Activated CD4-positive, alpha-beta T cell treated with anti-CD3 and anti-CD28 coated beads, Interleukin-2, amount 10 ng/mL, durations not matched to agents 24 days and 14 days (primary cell): ENCODE measurements at places on chromosomes 4 and X.

DNA sequence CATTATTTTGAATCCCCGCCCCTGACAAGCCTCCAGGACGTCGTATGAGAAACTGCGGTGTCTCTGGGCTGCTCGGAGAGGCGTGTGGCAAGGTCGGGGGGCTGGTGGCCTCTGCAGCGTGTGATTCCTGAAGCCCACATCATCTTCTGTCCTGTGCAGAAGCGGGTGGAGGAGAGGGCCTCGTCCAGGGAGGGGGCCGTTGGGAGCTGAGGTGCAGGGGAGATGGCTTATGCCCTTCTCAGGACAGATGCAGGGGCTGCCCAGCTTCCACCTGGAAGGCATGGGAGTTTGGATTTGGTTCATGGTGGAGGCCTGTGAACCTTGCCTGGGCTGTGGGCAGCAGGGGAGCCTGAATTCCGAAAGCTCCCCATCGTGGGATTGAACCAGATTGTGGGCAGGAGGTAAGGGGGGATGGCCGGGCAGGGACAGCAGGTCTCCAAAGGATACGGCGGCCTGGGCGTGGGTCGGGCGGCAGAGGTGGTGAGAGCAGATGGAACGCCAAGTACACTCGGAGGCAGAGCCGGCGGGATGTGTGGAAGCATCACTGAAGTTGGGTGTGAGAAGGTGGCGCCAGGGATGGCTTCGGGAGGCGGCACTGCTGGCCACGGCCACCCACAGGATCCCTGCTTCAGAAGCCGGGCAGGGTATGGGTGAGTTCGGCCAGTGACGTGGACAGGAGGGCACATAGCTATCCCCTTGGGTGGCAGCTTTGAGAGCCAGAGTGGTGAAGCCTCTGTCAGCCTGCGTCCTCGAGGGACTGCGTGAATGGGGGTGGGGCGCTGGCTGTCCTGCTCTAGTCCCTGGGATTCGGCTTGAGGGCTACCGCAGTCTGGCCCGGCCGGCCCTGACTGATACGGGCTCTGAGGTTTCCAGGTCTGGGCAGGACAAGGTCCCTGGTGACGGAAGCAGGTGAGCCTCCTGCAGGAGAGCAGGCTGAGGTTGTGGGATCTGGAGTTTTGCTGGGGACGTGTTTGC is 76.3 kb upstream of the ADRA2C start:
- DNase-seq, result no peak

- no peak for DNase-seq
Observed at GRCh38 chr4:27594922-27595321, 734.3 kb downstream of the STIM2 start.

- DNase-seq, result peak; percentile 55
Observed at GRCh38 chr4:159764343-159764952, 661.6 kb downstream of the RAPGEF2 start.

GRCh38 chr4:177064729-177065394 is 244.8 kb upstream of the NEIL3 start:
- DNase-seq, result no peak

- no peak for DNase-seq
Observed at GRCh38 chrX:108731153-108731552, 5.2 kb downstream of the IRS4 start.

DNA sequence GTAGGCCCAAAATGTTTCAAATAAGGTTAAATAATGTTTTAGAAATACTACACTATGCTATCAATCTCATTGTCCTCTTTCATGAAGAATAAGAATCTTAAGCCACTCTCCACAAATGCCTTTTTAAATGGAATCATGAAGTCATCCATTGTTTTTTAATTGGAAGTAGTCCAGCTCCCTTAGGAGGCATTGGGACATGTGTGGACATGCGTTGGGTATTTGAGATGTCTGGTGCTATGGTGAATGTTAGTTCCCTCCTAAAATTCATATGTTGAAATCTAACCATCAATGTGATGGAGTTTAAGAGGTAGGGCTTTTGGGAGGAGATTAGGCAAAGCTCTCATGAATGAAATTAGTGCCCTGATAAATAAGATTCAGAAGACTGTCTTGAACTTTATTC is 289.0 kb downstream of the C4orf33 start:
- no peak for DNase-seq

- no peak for DNase-seq
Observed at GRCh38 chr4:159271856-159272255, 169.0 kb downstream of the RAPGEF2 start.

DNA sequence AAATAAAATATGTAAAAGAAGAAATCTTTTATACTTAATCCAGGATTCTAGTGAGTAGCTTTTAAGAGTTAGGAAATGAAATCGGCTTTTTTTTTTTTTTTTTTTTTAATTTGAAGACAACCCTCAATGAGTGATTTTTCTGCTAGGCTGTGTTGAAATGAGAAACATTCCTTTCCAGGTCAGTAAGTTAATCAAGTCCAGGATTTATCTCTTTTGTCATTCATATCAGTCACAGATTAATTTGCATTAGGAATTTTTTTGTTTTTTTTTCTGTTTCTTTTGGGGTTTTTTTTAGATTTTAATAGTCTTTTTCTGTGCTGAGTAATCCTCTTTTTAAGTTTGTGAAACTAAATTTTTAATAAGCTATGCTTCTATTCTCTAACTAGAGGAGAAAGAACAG is 448.1 kb downstream of the ADGRL3 start:
- no peak for DNase-seq

GRCh38 chrX:49209434-49210251 is 9.7 kb upstream of the SYP start:
- no peak for DNase-seq

DNA sequence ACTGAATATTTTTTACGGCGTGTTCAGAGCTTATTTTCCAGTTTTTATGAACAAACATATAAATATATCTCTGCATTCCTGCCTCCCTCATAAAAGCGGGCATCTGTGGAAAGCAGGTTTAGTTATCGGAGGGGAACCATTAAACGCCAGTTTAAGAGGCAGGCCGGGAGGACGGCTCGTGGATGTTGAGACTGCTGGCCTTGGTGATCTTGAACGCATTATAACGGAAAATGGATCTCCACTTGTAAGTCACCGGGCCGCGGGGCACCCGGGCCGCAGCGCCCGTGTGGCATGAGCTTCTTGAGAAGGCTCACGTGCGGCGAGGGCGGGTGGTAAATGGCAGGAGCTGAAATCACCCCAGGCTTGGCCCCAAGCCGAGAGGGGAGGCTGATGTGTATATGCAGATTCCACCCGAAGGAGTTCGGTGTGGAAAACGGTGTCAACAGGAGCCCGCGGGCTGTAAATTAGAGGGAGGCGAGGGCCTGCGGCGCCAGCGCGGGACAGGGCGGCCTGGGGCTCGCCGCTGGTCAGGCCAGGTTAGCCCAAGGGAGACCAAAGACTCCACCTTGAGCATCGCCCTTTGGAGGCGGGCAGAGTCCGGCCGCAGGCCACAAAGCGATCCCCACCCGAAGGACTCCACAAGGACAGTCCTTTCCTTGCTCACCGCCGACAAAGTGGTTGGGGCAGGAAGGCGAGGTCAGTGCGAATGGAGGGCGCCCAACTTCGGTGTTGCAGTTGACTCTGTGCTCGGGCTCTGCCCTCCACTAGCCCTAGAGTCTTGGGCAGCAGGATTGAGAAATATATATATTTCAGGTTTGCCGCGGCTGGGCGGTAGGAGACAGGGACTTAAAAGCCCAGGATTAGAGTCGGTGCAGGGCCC is 1.3 kb upstream of the HAND2 start:
- DNase-seq, result no peak

DNA sequence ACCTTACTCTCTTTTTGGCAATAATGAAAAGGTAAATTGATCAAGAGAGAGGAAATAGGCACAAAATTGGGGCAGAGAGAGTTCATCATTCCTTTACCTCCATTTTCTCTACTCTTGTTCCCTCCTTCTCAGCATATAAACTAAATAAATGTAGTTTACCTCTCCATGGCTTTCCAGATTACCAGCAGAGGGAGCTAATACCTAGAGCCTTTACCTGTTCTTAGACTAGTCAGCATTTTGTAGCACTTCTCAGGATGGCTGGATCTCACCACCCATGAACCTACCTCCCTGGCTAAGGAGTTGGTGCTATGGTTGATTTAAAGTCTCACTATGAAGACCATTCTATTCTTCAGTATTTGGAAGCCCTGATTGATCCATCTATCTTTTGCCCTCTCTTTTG is 15.7 kb downstream of the OFD1 start:
- peak; percentile 69 for DNase-seq

DNA sequence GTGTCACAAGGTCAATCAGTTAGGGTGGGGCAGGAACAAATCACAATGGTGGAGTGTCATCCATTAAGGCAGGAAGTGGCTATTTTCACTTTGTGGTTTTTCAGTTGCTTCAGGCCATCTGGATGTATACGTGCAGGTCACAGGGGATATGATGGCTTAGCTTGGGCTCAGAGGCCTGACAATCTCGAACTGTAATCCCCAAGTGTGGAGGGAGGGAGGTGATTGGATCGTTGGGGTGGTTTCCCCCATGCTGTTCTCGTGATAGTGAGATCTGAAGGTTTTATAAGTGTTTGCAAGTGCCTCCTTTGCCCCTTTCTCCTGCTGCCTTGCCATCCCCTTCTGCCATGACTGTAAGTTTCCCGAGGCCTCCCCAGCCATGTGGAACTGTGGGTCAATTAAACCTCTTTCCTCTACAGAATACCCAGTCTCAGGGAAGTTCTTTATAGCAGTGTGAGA is 36.7 kb upstream of the STS start:
- DNase-seq, result no peak

GRCh38 chrX:103658681-103659433 is 27.6 kb downstream of the MORF4L2 start:
- DNase-seq, result no peak

DNA sequence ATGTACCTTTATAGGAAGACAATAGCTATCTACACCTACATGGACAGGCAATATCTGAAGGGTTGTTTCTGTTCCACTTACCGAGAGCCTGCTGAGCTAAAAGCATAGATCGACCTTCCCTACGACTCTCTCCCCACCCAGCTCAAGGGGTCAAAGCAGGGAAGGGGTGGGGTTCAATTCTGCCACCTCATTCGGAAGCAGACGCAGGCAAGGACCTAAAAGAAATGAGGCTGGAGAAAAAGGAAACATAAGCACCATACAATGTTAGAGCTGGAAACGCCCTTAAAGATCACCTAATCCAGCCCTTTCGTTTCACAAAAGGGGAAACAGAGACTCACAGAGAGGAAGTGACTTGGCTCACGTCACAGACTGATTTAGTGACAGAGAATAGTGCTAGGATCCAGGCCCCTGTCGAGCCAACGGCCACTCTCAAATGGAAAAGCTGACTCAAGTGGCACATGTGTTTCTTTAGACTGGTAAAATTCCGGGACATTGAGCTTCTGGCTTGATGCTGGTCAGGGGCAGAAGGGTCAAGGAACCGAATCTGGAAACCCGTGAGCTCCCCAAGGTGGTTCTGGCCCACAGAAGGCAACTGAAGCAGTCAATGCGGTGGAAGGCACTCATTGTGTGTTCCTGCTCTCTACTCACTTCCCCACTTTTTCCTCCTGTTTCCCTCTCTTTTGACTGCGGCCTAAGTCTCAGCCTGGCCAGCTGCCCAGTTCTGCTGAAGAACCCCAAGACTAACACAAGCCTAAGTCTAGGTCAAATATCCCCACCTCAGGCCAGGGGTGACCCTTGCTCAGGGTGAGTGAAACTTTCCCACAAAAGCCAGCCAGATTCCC is 7.5 kb downstream of the SEPTIN6 start:
- DNase-seq, result peak; percentile 85

DNA sequence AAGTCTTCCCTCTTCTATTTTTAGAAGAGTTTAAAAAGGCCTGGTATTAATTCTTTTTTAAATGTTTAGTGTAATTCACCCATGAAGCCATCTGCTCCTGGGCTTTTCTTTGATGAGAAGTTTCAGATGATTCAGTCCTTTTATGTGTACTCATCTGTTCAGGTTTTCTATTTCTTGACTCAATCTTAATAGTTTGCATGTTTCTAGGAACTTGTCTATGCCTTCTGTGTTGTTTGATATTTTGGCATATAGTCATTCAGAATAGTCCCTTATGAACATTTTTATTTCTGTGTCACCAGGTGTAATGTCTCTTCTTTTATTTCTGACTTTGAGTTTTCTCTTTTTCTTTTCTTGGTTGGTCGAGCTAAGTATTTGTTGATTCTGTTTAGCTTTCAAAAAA is 20.2 kb upstream of the IL2 start:
- DNase-seq, result no peak

DNA sequence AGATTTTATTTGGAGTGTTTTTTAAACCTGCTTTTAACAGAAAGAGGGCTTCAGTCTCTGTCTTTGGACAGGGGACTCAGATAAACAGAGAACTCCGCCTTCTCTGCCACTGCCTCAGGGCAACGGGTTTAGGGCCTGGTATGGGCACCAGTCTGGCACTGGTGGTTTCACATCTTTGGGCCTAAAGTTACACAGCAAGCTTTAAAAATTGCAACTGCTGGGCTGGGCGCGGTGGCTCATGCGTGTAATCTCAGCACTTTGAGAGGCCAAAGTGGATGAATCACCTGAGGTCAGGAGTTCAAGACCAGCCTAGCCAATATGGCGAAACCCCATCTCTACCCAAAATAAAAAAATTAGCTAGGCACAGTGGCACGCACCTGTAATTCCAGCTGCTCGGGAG is 10.3 kb upstream of the NAT8L start:
- DNase-seq, result no peak

GRCh38 chr4:127997534-127998388 is 32.6 kb downstream of the ABHD18 start:
- peak; percentile 68 for DNase-seq

DNA sequence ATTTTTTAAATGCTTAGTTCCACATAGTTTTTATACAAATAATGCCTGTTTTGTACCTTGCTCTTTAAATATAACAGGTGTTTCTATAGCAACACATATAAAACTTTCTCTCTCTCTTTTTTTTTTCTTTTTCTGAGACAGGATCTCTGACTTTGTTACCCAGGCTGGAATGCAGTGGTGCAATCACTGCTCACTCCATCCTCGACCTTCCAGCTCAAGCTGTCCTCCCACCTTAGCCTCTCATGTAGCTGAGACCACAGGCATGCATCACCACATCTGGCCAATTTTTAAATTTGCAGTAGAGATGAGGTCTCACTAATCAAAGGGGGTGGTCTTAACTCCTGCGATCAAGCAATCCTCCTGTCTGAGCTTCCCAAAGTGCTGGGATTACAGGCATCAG is 18.3 kb upstream of the SULT1E1 start:
- DNase-seq, result no peak

- no peak for DNase-seq
Observed at GRCh38 chrX:19649226-19649995, 134.1 kb upstream of the MAP3K15 start.

GRCh38 chr4:20338841-20339240 is 87.1 kb downstream of the SLIT2 start:
- DNase-seq, result no peak
